ENCODE measurements at places on chromosomes 4 and X. TPM values are rescaled to one million over a fixed set of nuclear protein-coding genes. Genes with fewer than 3 reads are reported as not detected.
A peak's percentile ranks its signal among the peaks of the same experiment; 100 is the strongest.

The ZFX gene
- total RNA-seq = 56.7 TPM

The KDR gene
- total RNA-seq = 43.9 TPM

The RASSF6 gene
- 7.6 TPM for total RNA-seq

The PALLD gene
- total RNA-seq = 94.7 TPM

The TXK gene
- total RNA-seq = 9.1 TPM

The TMEM271 gene
- total RNA-seq = not detected

The ASB11 gene
- 0.06 TPM for total RNA-seq

The DUX4 gene
- total RNA-seq = not detected

The NEIL3 gene
- 2.0 TPM for total RNA-seq

- peak; percentile 83 for DNase-seq
Measured at GRCh38 chr4:185464887-185465286, 6.6 kb downstream of the CCDC110 start.

DNA sequence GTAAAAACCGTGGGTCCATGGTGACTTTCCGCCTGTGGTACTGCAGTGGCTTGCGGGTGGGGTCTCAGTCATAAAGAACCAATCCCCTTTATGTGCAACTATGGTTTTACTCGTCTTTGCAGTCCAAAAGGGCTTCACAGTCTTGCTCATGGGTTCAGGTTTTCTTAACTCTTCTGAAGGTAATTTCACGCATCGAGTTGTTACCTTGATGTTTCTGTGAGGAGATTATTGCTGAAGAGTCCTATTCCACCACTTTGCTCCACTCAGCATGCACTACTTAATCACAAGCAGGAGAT lies 41.5 kb downstream of the F8 start:
- DNase-seq = no peak

- DNase-seq = peak; percentile 27
Measured at GRCh38 chr4:95537191-95537590, 11.6 kb downstream of the UNC5C start.

DNA sequence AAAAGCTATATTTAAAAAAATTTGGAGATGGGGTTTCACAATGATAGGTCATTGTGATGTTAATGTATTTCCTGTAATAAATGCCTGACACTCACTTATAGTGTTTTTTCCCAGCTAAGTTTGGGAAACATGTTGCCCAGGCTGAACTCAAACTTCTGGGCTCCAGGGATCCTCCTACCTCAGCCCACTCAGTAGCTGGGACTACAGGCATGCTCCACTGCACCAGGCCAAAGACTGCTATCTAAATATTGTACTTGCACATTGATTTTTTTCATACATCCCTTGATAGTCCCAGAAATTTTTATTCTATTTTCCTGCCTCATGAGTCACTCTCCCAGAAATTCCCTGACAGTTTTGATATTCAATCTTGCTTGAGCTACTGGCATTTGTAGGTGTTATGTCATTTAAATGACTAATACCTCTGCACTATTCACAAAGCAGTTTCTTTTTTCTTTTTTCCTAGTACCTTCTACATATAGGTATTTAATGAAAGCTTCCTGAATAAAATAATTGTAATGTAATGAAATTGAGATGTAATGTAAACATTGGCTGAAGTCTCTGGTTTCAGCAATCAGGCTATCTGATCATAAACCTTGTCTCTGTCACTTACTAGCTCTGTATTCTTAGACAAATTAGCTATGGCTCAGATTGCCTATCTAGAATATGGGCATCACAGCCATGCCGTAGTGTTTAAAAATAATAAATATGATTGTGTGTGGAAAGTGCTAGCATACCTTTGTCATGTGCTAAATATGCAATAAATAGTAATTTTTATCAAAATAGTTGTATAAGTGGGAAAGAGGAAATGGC lies 1973.0 kb upstream of the AGA start:
- peak; percentile 49 for DNase-seq

- DNase-seq = no peak
Measured at GRCh38 chrX:154019061-154019621, 561 bp downstream of the IRAK1 start.

DNA sequence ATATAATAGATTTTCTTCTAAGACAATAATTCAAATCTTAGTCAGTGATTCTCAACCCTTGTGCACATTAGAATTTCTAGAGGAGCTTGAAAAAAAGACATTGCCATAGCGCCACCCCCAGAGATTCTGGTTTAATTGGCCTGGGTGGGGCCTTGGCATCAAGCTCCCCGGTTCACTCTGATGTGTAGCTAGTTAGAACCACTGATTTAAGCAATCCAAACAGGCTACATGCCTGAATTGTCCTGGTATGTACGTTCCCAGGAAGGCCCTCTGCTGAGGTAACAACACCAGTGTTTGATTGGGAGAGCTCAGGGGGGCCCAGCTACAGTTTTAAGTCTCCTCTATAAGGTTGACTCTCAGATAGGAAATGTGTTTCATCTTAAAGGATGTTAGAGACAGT lies 1.3 kb upstream of the ATP10D start:
- DNase-seq = no peak

DNA sequence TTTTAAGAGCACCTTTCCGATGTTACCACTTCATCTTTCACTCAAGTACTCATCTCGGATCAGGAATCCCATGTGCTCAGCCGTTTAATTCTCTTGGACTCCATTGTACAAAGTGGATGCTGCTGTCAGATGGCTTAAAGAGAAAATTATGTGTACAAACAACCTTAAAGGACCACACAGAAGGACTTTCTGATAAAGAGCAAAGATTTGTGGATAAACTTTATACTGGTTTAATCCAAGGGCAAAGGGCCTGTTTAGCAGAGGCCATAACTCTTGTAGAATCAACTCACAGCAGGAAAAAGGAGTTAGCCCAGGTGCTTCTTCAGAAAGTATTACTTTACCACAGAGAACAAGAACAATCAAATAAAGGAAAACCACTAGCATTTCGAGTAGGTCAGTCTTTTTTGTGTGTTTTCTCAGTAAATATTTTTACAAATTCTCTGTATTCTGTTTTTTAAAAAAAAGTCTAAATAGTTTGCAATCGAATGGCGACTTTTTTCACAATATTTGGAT lies 20.1 kb downstream of the MMAA start:
- DNase-seq = no peak

DNA sequence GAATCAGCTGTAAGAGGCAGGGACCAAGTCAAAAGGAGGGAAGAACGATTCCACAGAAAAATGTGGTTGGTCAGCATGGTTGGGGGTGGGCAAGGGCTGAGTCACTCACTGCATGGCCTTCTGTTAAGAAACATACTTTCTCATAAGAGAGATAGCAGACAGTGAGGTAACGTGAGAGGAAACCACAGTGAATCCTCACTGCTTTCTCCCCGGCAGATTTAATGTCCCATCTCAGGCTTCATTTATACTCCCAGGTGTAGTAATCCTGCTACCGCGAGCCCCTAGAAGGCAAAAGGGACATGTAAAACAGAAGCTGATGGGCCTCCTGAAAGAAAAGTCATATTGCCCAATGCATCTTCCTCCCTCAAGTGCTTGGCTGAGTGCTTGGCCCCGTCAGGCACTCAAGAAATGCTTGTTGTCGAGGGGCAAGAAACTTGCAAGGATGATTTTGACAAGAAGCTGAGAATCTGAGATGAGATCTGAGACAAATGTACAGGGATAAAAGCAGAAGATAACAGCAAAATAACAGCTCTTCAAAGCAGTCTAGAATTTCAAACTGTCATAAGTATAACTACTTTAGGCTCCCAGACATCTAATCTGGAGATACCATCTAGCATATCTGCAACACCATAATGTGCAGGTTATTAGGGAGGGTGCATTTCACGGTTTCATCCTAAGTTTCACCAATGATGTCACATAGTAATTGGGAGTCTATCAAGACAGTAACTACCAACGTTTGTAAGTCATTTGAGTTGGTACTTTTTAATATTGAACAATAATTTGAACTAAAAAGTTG lies 40.2 kb downstream of the SH3KBP1 start:
- peak; percentile 40 for DNase-seq

DNA sequence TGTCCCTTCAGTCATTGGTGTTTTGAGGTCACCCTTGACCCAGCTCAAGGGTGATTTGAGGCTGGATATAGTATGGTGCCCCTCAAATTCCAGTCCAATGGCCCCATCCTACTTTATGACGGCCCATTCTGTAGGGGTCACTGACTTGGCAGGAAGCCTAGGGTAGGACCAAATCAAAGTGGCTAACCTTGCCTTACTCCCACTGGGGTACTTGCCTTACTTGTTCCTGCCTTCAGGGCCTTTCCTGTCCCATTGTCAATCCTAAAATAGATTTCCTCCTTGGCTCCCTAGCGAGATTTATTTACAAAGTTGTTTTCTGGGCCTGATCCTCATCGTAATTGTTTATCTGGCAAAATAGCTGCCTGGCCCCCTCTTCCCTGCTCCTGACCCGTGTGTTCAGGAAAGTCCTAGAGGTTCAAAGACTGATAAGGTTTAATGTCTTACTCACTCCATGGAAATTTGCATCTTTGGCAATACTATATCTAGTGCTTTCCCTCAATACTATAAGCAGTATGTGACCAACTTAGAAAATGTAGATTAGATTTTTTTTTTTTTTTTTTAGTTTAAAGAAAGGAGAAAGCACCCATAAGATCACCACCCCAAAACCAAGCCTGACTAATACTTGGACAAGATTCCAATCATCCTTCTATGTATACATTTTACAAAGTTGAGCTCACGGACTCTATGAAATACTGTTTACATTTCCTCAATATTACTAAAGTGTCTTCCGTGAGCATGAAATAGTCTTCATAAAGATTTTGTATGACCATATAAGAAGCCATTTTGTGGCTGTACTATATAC lies 44.8 kb downstream of the MSN start:
- DNase-seq = no peak

GRCh38 chr4:121050300-121050699 lies 22.0 kb downstream of the NDNF start:
- DNase-seq = no peak

DNA sequence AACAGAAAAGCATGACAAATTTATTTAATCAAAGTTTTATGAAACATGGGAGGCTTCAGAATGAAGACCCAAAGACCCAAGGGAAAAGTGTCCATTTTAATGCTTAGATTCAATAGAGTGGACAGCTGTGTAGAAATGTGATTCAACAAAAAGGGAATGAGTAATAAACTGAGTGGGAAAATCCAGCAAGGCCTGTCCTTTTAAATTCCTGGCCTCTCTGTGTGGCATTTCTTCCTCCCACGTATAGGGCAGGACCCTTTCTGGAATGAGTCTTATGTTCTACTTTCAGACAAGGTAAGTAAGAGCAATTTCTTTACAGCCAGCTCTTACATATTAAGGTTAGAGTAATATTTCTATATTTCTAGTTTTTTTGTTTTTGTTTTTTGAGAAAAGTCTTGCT lies 14.5 kb downstream of the AASDH start:
- no peak for DNase-seq

DNA sequence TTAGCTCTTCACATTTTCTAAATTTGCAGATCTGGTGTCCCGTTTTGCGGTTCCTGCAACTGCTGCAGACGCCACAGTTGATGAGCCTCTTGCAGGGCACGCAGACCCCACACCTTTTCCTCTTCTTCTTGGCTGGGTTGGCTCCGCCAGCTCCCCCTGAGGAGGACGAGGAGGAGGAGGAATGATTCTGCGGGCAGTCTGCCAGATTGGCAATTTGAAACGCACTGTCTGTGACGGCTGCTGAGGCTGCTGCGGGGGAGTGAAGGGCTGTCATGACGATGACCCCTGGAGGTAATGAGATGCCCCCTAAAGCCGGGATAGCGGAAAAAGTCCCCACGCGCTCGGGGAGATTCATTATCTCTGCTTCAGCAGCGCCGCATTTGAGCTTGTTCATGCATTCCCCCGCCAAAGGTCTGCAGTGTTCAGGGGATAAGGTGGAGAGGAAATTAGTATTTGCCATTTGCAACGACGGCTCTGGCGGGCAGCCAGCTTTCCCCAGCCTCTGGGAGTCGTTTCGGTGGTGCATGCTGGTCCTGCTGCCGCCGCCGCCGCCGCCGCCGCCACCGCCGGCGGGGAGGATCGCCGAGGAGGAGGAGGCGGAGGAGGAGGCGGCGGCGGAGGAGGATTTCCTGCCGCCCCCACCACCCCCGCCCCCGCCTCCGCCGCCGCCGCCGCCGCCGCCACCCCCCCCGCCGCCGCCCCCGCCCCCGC lies 3.8 kb downstream of the CXXC4 start:
- peak; percentile 86 for DNase-seq

- no peak for DNase-seq
Measured at GRCh38 chr4:57425610-57426009, 315.4 kb upstream of the IGFBP7 start.

GRCh38 chr4:156539376-156539775 lies 432.2 kb downstream of the PDGFC start:
- DNase-seq = no peak

GRCh38 chr4:26343038-26343398 lies 22.2 kb downstream of the RBPJ start:
- DNase-seq = no peak

GRCh38 chr4:80074069-80074468 lies 1.0 kb upstream of the ANTXR2 start:
- no peak for DNase-seq

- DNase-seq = no peak
Measured at GRCh38 chr4:113157086-113157857, 107.8 kb downstream of the ANK2 start.

DNA sequence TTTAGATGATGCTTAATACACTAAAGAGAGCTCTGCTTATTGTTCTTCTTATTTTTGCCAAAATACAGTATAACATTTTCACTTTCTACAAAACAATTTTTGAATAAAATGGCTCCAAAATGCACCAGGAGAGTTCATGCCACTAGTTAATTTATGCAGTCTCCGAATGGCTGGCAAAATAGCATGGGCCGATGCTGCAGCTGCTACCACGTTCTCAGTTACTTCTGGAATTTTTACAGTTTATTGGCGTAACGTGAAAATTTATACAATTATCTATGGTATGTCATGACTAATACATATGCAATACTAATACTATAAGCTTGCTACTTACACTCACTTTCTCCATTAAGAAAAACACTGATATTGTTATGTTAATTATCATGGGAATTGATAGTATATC lies 16.5 kb downstream of the KLHL13 start:
- no peak for DNase-seq

DNA sequence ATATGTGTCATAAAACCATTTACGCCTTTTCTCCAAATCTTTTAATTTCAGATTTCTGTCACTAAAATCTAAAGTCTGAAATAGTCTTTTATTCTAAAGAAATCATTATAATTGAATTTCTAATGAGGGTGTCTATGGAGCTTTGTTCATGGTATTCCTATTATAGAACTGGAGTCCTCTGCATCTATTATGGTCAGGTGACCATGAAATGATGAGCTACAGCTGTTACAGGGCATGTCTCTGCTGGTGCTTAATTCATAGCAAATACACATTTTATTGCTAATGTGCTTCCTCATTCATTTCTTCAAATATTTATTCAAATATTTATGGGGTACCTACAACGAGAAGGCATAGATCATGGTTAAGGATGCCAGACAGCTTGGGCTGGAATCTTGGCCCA lies 126.1 kb downstream of the NAA11 start:
- no peak for DNase-seq

DNA sequence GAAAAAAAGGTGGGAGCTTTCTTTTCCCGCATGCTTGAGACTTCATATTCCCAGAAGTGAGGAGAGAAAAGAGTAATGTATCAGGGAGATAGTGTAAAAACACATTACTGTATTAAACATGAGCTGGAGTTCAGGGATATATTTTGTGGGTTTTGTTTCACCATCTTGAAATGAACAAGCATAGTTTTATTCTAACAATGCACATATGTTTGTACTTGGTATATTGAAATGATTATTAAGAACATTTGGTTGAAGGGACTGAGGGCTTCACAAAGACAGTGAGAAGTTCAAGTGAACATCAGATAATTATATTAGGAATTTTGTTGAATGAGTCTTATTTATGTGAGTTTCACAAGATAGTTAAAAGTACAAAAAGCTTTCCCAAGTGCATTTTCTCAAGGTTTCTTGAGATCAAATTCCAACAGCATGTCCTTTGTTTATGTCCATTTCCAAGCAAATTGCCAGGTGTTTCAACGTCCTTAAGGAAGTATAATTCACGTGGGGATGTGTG lies 368.8 kb downstream of the ANKRD50 start:
- DNase-seq = no peak
